ENCODE measurements at places on chromosomes 13 and 19.

DNA sequence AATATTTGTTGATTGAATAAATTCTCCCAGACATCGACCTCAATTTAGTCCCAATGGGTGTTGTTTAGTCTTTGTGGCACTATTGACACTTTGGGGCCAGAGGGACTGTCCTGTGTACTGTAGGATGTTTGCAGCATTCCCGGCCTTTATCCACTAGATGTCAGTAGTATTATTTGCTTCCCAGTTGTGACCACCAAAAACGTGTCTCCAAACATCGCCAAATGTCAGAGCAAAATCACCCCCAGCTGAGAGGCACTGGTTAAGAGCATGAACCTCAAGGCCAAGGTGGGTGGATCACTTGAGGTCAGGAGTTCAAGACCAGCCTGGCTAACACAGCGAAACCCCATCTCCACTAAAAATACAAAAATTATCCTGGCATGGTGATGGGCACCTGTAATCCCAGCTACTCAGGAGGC lies 15.4 kb downstream of the NLRP12 start:
- no peak for DNase-seq

DNA sequence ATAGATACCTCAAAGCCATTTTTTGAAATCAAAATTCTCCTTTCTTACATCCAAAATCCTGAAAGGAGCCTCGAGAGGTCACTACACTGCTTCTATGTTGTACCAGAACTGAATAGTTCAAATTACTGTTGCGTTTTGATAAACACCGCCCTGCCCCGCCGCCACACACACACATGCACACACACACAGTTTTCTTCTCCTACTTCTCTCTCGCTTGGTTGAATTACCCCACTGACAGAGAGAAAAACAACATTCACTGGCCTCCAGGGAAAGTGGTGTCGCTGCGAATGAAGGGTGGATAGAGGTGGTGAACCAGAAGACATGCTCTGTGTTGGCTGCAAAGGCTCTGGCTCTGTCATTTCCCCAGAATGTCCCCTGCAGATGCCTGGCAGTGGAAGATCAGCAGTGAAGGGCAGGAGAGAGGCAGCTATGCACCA lies 183.4 kb upstream of the RFC3 start:
- DNase-seq, result no peak

DNA sequence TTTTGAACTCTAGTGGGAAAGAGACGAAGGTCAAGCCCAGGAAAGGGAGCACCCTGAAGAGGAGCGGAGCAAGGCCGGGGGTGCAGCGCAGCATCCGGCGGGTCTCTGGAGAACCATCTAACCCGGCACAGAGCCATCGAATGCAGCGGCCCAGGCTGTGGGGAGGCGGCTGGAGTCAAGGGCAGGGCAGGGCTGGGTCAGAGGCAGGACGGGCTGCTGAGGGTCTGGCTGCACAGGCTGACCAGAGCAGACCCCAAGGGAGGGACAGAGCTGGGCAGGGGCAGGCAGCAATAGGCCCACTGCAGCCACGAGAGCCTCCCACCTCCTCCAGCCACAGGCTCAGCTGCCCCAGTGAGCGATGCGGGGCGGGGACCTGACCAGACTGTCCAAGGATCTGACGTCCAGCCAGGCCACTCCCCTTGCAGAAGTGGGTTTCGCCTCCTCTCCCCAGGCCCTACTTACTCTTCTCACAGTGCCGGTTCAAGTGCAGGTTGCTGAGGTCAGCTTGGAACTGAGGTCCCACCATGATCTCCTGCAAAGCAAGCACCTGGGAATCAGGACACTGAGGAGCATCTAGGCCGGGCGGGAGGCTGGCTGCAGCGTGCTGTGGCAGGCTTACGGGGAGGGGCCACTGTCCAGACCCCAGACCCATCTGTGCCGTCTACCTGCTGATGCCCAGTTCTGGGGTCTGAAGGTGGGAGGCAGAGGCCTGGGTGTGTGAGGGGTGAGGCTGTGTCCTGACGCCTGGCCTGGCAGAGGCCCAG lies 19.2 kb downstream of the MIER2 start:
- DNase-seq, result no peak

GRCh38 chr19:33236696-33237390 lies 11.2 kb upstream of the SLC7A10 start:
- no peak for DNase-seq

- no peak for DNase-seq
Observed at GRCh38 chr13:100128373-100128772, 39.5 kb downstream of the PCCA start.

- DNase-seq, result no peak
Observed at GRCh38 chr13:46168783-46169182, 13.2 kb downstream of the LCP1 start.

DNA sequence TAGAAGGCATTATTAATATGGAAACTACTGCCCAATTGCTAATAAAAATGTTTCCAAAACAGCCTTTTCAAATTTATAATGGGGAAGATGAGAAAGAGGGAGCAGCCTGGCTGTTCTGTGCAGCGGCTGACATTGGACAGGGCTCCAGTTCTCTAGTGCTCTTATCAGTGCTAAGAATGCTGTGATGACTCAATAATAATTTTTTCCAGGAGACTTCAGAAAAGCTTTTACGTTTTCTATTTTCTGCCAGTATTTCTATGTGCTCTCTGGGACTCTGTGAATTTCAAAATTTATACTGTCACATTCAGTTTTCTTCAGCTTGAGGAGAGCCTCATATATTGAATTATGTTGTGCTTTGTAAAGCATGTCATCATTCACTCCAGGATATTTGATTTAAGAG lies 209.6 kb downstream of the VWA8 start:
- no peak for DNase-seq

DNA sequence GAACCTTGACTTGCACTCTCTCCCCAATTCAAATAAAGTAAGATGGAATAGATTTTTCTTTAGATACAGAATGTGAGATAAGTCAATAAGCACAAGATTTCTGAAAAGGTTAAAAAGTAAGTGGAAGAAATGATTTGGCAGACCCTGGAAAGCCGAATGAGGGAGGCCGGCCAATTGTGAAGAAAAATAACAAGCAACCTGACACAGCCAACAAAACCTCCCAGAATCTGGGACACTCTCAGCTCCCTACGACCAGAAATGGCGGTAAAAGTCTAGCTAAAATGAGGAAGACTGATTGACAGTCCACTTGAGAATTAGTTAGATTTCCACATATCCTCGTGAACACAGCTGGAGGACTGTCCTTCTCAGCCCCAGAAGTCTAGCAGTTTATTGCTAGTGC lies 85.4 kb downstream of the KLF12 start:
- DNase-seq, result no peak

- DNase-seq, result no peak
Observed at GRCh38 chr13:40667622-40667978, 1.2 kb upstream of the FOXO1 start.
